ENCODE measurements at places on chromosomes 5 and 9.

- DNase-seq: no peak
Measured at GRCh38 chr9:6793203-6793602, 35.4 kb downstream of the KDM4C start.

DNA sequence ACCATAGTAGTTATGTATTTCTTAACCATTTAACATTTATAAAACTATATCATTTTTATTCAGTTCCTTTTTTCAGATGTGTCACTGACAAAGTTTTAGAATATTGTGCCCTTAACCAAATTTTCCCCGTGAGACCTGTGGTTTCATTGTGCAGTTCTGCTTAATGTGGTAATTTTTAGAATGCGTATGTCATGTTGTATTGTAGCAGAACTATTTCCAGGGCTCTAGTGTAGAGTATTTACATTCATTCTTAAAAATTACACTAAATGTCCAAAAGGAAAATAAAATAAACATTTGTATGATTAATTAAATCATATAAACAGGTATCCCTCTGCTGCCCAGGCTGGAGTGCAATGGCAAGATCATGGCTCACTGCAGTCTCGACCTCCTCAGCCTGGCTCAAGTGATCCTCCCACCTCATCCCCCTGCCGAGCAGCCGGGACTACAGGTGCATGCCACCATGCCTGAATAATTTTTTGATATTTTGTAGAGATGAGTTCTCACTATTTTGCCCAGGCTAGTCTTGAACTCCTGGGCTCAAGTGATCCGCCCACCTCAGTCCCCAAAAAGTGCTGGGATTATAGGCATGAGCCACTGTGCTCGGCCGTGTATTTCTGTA, 15.4 kb downstream of the SERINC5 start:
- DNase-seq: no peak

DNA sequence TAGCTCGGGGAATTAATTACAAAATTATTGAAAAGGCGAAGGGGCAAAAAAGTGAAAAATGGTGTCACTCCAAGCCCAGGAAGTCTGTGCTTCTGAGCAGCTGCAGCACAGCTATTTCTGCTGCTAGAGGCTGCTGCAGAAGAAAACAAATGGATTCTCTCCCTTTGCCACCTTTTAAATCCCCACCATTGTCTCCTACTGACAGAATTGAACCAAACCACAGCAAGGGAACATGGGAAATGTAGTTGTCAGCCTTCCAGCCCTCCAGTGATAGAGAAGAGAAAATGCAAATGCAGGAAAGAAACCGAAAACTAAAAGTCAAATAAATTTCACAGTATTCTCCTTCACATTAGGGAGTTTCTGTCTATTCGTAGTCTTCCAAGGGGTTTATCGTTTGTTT, 33.4 kb upstream of the CDC42SE2 start:
- no peak for DNase-seq

DNA sequence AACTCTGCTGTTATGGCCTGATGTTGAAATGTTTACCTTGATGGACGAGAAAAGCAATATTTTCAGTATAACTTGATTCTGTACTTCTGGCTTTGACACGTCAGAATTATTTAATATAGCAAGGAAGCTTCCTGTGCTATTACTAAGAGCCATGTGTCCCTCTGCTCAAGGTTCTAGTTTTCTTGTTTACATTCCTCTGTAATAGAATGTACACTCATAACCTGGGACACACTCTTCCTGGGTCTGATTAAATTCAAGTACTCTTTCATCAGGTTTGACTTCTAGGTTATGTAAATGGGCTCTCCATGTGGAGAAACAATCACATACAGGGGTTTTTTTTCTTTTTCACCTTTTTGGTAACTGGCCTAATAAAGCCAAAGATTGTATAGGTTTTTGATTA, 33.1 kb downstream of the GTF3C4 start:
- no peak for DNase-seq

DNA sequence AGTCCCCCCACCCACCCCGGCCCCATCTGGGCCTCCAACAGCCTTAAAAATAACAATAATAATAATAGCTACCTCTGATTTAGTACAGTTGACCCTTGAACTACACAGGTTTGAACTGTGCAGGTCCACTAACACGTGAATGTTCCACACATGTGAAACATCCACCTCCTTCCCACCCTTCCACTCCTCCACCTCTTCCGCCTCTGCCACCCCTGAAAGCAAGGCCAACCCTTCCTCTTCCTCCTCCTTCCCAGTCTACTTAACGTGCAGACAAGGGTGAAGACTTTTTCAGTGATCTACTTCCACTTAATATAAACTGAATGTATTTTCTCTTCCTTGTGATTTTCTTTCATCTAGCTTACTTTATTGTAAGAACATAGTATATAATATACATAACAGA, 10.8 kb downstream of the PDGFRB start:
- DNase-seq: no peak

GRCh38 chr5:143105216-143105905, 298.1 kb downstream of the NR3C1 start:
- DNase-seq: no peak

DNA sequence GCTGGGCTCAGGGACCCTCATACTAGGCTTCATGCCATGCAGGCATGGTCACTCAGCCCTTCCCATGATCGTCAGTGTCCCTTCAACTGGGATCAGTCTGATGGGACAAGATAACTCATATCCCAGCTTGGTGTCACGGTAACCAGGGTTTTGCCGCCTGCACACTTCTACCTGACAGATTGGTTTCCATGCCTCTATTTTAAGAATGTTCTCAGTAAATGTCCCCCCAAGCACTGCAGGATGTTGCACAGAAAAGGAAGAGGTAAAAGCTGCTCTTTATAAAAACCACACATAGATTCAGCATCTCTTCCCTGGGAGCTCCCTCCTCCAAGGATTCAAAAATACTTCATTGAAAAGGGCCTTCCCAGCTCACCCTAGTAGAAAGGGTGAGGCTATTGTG, 56.1 kb downstream of the SLIT3 start:
- DNase-seq: no peak

DNA sequence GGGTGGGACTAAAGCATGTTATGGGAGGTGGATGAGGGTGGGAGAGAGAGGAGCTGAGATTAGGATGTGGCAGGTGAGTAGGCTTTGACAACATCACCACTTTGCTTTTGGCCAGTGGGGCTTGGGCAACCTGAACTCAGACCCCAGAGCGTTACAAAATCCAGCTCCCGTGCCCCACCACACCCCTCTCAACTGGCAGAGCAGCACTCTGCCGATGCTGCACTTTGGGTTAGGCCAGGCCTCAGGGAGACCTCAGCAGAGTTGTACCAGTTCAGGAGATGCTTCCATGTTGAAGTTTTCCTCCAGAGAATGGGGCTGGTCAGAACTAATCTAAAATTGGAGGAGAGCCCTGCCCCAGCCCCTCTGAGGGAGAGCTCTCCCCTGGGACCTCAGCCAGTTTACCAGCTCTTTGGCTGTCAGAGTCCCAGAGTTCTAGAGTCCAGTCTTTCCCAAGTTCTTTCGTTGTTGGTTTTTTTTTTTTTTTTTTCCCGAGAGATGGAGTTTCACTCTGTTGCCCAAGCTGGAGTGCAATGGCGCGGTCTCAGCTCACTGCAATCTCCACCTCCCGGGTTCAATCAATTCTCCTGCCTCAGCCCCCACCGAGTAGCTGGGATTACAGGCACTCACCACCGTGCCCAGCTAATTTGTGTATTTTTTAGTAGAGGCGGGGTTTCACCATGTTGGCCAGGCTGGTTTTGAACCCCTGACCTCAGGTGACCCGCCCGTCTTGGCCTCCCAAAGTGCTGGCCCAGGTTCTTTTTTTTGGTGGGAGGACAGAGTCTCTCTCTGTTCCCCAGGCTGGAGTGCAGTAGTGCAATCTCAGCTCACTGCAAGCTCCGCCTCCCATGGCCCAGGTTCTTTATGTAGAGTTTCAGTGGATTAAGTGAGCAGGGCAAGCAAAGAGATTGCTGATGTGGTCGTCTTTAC, 17.8 kb downstream of the NUDT2 start:
- no peak for DNase-seq

- DNase-seq: peak; percentile 3
Measured at GRCh38 chr9:12640016-12640587, 53.1 kb upstream of the TYRP1 start.

DNA sequence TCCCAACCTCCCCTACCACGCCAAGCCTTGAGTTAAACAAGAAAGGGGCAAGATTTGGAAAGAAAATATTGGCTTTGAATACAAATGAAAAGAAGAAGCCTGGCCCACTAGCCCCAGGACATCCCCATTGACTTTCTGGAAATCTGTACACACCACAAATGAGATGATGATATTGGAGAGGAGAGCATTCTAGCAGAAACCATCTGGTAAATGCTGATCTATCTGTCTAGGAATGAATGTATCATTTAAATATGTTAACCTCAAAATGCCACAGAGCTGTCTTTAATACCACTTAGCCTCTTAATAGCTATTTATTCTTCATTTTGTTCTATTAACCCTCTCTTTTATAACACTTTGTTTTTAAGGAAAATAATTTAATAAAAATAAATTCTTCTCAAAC, 270.2 kb upstream of the PDE4D start:
- DNase-seq: no peak

GRCh38 chr9:7234144-7234543, 476.4 kb downstream of the KDM4C start:
- peak; percentile 40 for DNase-seq

- no peak for DNase-seq
Measured at GRCh38 chr9:117120061-117120460, 294.8 kb downstream of the ASTN2 start.

DNA sequence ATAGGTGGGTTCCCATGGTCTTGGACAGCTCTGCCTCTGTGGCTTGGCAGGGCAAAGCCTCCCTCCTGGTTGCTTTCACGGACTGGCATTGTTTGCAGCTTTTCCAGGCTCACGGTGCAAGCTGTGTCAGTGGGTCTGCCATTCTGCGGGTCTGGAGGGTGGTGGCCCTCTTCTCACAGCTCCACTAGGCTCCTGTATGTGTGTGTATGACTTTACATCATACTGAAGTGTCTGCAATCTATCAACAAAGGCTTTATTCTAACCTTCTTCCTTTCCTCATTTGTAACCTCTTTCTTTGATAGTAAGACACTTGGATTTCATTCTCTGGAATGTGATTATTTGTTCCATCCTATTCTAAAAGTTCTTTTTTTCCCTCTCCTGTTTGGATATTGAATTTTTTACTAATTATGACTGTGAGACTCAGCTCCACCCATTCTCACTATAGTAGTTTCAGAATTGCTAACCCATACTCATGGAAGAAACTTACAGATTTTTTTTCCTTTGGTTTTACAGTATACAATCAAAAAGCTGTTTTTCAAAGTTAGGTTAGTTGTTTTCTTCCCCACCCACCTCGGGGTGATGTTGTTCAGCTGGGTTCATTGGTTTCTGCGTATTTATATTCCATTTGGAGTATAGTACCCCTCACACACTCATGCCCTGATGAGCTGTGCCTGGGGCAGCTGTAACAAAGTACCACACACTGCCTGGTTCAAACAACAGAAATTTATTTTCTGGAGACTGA, 144.6 kb upstream of the OTULINL start:
- no peak for DNase-seq

DNA sequence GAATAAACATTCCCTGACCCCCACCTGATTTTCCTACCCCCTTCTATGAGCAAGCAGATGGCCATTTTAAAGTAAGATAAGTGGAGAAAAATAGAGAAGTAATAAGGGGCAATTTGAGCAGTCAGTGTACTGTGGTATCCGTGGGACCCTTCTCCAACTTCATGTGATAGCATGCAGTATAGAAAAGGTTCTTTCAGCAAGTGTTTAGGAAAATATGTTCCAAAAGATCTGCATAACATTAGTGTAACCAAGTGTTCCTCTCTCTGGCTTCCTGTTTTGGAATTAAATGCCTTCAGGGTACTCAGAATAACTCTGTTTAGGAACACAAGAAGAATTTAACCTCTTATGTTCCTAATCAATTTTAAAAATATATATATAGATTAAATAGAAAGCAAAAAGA, 134.9 kb downstream of the ATG10 start:
- no peak for DNase-seq

GRCh38 chr5:129461711-129462332, 1.7 kb downstream of the ADAMTS19 start:
- no peak for DNase-seq

DNA sequence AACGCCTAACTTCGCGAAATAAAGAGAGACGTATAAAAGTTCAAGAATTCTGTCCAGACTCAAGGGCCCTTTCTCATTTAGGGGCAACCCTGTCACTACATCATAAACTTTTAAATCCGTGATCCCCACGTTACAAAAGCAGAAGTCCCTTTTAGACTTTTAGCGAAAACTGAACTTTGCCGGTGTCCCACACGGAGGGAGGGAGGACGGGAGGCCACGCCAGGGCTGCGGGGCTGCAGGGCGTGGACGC, 515 bp upstream of the F2R start:
- no peak for DNase-seq

GRCh38 chr5:172142709-172143215, 45.3 kb downstream of the STK10 start:
- DNase-seq: no peak

DNA sequence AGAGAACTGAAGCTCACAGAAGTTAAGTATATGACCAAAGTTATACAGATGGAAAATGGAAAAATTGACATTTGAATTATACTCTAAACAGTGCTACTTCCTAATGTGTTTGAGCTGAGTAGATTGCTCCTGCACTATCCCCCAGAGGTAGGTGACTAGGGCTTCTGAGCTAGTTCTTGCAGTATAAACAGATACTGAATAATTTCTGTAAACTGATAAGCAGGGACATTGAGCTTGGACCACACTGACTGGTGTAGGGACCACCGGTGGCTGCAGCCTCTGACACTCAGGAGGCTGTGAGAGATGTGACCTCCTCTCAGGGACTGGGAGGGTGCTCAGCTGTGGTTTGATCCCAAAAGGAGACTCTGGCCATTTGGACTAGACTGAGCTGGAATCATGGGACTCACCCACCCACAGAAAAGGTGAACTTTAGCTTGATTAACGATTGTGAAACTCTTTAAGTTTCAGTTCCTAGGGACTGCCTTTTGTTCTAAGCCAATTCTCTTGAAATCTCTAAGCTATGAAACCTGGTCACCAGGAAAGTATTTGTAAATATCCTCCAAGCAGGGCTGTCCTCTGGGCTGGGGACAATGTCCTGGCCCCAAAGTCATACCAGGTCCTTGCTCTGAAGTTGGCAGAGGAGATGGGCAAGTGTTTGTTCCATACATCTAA, 291.5 kb downstream of the SEC61B start:
- peak; percentile 85 for DNase-seq

- DNase-seq: no peak
Measured at GRCh38 chr5:33659526-33660169, 218.9 kb downstream of the TARS1 start.

DNA sequence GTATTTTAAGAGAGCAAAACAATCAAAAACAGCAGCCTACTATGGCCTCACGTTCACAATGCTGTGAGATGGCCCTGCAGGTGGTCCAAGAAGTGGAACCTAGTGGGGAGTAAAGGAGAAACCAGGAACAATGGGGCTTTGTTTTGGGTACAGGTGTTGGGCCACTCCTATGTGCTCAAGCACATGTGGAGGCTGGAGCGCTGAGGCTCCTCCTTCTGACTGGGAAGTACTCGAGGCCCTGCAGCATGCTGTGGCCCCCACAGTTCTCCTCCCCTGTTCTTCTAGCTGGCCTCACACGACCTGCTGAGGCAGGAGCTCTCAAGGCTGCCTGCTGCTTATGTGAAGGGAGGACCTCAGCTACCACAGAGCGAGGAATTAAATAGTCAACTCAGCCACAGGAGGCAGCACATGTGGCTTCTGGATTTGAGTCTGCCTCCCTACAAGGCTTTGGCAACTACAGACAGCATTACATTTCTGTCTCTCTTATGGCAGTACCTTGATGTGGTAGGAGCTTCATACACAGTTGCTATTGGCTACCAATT, 482.3 kb downstream of the SPOCK1 start:
- DNase-seq: no peak
